ENCODE measurements at places on chromosomes 6 and 20. TPM values are rescaled to one million over a fixed set of nuclear protein-coding genes. Genes with fewer than 3 reads are reported as not detected.

Gene PI3
- not detected for polyA plus RNA-seq

Gene SPATA25
- polyA plus RNA-seq, result 2.7 TPM

Gene DDO
- polyA plus RNA-seq, result 2.4 TPM

Gene CRISP3
- polyA plus RNA-seq, result 0.13 TPM

Gene SLC44A4
- 8.1 TPM for polyA plus RNA-seq

Gene PLCB4
- polyA plus RNA-seq, result 5.7 TPM
